NB4 (cell line): ENCODE measurements at places on chromosomes 6 and 20.

GRCh38 chr6:107555449-107555848 is 65.5 kb downstream of the SOBP start:
- DNase-seq = no peak

DNA sequence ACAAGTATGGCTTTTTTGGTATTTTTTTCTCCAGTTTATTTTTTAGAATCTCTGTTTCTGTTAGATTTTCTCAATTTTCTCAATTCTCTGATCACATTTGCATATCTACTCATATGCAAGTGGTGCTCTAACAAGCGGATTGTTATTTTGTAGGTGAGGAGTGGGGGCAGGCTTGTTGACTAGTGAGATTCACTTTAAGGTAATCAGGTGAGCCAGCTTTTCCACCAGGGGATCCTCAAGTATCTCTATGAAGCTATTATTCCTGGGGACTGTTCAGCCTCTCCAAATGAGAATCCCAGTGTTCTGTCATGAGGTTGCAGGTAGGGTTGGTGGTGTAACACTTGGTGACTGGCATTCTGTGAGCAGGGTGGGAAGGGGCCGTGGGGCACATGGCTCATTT is 274.3 kb upstream of the FERMT1 start:
- no peak for DNase-seq

DNA sequence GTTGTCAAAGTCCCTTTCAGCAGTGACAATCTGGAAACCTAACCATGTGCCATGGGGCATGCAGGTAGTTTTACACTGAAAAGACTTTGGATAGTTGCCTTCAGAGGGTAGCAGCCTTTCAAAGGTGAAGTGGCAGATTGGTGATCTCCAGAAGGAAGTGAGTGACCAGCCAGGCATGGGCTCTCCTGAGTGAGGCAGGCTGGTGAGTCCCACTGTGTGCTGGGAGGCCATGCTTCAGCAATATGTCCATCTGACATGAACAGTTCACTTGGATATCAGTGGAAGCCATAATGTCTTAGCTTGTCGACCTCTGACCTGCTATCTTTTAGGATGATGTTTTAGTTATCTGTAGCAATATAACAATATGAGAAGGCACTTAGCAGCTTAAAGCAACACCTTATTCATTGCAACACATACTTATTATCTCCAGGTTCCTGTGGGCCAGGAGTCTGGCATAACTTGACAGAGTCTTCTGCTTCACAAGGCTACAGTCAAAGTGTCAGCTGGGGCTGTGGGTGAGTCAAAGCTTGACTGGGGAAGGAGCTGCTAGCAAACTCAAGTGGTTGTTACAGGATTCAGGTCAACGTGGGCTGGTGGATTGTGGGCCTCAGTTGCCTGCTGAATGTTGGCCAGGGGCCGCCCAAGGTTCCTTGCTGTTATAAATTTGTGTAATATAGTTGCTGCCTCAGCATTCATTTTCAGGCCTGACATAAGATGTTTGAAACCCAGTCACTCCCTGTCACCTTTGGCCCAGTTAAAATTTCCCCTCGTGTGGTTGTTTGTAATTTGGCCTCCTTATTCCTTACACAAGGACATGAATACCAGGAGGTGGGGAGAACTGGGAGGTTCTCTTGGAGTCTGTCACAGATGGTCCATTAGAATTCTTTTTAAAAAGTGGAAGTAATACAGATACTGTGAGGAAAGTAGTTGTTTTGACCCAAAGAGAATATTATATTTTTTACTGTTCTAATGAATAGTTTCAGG is 100.2 kb downstream of the UST start:
- no peak for DNase-seq

DNA sequence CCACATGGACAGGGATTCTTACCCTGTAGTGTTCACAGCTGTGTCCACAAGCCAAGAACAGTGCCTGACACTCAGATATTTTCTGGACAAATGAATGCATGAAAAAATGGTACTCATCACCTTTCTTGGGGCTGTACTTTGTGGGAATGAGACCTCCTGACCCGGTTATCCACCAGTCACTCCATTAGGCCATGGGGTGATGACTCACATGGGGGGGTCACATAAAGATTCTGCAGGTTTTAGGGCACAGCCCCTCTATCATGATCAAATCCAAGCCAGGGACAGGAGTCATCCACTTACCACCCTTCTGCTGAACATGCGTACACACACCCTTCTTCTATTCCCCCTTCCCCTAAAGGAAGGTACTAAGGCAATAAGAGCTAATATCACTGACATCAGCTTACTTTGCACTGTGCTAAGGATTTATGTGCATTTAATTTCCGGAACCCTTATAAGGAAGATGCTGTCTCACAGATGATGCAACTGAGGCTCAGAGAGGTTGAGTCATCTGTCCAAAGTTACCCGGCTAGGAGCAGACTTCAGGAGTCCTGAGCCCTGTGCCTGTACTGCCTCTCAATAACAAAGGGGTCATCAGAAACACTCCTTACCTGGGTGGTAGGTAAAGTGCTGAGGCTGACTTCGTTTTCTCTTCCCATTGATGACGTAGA is 107.8 kb downstream of the NFATC2 start:
- peak; percentile 53 for DNase-seq

GRCh38 chr20:59006167-59006863 is 739 bp downstream of the CTSZ start:
- no peak for DNase-seq

GRCh38 chr20:4227085-4227821 is 211.9 kb upstream of the RNF24 start:
- DNase-seq = peak; percentile 63

GRCh38 chr6:142804490-142804889 is 140.5 kb downstream of the HIVEP2 start:
- no peak for DNase-seq
